ENCODE measurements at places on chromosomes 16 and 17. TPM values are rescaled to one million over a fixed set of nuclear protein-coding genes. Genes with fewer than 3 reads are reported as not detected.

TP53TG3F gene
- polyA plus RNA-seq, result not detected

KRT36 gene
- not detected for polyA plus RNA-seq

CCDC78 gene
- 1.4 TPM for polyA plus RNA-seq

PRAC1 gene
- polyA plus RNA-seq, result not detected

SYNGR3 gene
- 2.1 TPM for polyA plus RNA-seq

MRPS23 gene
- 33.1 TPM for polyA plus RNA-seq

DHX58 gene
- 5.6 TPM for polyA plus RNA-seq
